ENCODE measurements at places on chromosomes 5 and 9. TPM values are rescaled to one million over a fixed set of nuclear protein-coding genes. Genes with fewer than 3 reads are reported as not detected.

- DNase-seq, result no peak
Observed at GRCh38 chr5:73818357-73818756, 192.4 kb downstream of the ARHGEF28 start.

IL3 gene
- total RNA-seq, result not detected

TPPP gene
- total RNA-seq, result 0.07 TPM

DNA sequence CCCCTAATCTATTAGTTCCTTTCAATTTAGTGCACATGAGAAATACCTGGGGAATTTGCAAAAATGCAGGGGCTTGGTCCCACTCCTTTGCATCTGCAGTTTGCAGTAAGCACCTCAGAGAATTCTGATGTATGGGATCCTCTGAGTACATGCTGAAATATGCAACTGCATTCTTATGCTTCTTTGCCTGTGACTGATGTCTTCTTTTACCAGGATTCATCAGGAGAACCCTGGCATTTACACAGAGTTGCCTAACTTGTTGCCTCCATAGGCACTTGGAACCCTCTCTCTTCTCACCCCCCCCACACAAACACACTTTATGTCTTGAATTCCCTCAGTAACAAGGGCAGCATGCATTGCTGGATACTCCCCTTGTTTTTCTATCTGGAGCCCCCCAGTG is 173.1 kb downstream of the KDM4C start:
- DNase-seq, result no peak

DNA sequence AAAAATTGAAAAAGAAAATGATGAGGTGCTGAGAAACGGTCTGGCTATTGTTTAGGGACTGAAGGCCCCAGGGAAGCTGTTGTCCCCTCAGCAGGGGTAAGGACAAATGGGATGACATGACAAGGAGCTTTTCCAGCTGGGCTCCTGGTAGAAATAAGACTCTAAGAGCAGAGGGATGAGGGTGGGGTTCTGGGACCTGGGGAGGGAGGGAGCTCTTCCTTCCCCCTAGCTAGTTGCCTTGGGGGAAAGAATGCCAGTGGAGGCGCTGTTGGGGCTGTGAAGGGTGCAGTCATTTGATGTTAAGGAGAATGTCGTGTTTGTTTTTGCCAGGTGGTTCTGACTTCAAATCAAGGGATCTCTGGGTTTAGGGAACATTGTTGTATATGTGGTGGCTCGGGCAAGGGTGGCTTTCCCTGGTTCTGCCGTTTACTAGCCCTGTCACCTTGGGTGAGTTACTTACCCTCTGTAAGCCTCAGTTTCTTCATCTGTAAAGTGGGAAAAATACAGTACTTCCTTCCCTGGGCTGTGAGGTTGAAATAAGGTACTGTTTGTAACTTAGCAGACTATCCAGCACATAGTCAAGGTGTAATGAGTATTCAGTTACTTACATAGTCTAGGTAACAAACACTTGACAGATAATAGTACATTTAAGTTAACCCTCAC is 47.8 kb downstream of the WWC1 start:
- DNase-seq, result no peak

GRCh38 chr5:72369711-72370110 is 49.5 kb downstream of the PTCD2 start:
- no peak for DNase-seq

ACER2 gene
- total RNA-seq, result 7.3 TPM

GRCh38 chr5:168992687-168993086 is 308.3 kb downstream of the SLIT3 start:
- DNase-seq, result no peak

- DNase-seq, result no peak
Observed at GRCh38 chr9:135079676-135080075, 7.8 kb upstream of the OLFM1 start.

- no peak for DNase-seq
Observed at GRCh38 chr5:9415566-9415965, 130.3 kb downstream of the SEMA5A start.

IL5 gene
- not detected for total RNA-seq

UBE2QL1 gene
- total RNA-seq, result 0.15 TPM

DNA sequence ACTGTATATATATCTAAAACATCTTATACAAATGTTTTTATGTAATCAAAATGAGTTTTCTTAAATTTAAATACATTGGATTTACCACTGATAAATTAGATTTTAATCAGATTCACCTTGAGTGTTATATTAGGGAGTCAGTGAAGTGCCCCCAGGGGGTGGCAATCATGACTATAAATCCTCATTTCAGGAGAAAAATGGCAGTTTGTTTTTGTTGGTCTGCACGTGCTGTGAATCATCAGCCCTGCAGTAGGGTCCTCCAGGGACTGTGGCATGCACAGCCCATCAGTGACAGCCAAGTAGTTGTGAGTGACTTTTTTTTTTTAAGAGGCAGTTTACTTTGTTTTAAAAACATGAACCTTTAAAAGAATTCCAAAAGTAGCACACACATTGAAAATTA is 65.2 kb downstream of the ZSWIM6 start:
- peak; percentile 24 for DNase-seq

DNA sequence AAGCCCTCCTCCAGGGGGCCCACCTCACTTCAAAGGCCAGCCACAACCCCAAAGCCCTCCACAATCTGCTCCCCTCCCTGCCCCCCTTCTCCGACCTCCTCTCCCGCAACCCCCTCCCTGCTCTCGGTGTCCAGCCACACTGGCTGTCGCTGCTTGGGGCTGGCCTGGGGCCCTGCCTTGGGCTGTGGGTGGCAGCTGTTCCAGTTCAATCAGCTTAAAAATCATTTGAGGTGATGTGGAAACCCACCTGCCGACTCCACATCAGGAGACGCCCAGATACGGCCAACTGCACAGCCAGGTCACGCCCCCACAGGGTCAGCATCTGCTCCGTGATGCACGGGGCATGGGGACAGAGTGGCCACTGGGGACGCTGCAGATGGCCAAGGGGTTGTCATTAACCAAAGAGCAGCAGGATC is 107.0 kb upstream of the MVB12B start:
- DNase-seq, result no peak

HRH2 gene
- total RNA-seq, result not detected

GRCh38 chr5:1879292-1880263 is 3.1 kb downstream of the IRX4 start:
- no peak for DNase-seq

PIP5K1B gene
- total RNA-seq, result 0.27 TPM

PKN3 gene
- total RNA-seq, result 39.3 TPM

GRCh38 chr5:150214289-150214688 is 24.4 kb downstream of the SLC6A7 start:
- no peak for DNase-seq

DNA sequence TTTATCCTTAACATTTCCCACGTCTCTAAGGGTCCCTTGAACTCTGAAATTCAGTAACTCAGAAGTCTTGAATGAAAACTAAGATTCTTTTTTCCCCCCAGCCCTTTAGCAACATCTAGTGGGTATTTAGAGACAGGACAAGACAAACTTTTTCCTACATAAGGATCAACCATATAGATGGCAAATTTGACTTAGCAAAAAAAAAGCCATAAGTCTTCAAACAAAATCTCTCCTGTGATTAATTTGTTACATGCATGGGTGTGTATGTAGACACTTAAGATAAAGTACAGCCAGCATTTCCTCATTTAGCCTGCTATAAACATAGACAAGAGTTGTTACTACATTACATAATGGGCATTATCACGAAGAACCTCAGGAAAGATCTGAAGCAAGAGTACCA is 29.1 kb upstream of the ANKRD31 start:
- peak; percentile 28 for DNase-seq

DNA sequence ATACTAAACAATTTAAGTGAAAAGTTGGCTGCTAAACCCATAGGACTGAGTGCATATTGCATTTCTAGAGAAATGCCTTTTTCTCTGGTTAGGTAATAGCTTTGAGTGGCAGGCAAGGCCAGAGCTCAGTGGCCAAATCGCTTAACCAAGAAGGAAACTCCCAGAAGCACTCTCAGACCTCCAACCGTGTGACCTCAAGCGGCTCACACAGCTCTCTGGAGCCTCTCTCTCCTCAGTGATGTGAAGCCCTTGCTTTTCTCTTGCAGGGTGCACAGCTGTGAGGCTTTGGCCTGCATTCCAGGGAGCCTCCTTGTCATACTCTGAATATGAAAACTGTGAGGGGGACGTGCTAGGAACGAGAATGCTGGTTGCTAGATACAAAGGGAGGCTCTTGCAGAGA is 106.7 kb downstream of the INSYN2B start:
- DNase-seq, result no peak

SPINK4 gene
- not detected for total RNA-seq

SHISAL2B gene
- not detected for total RNA-seq

DNA sequence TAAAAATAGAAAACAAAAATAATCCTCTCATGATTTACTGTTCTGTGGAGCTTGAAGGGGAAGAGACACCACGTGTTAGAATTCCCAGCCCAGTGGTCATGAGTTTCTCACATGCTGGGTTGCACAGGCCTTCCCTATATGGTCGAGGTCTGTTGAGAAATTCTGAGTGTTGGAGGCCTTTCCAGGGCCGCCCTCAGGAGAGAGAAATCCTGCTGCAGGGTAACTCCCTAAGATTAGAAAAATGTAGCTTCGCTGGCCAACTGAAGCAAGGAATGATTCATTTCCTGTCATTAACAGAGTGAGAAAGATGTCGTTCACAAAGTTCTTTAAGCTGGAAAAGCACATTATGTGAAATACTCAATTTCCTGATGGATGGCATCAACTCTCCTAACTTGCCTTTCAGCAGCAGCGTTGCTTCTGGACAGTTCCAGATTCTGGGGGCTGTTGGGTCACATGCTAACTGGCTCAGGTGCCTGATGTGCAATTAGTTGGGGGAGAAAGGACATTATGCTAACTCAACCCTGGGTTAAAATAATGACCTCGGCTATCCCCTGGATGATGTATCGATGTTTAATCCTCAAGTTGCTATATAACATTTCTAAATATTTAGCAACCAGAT is 104.8 kb upstream of the CD180 start:
- peak; percentile 88 for DNase-seq

DNA sequence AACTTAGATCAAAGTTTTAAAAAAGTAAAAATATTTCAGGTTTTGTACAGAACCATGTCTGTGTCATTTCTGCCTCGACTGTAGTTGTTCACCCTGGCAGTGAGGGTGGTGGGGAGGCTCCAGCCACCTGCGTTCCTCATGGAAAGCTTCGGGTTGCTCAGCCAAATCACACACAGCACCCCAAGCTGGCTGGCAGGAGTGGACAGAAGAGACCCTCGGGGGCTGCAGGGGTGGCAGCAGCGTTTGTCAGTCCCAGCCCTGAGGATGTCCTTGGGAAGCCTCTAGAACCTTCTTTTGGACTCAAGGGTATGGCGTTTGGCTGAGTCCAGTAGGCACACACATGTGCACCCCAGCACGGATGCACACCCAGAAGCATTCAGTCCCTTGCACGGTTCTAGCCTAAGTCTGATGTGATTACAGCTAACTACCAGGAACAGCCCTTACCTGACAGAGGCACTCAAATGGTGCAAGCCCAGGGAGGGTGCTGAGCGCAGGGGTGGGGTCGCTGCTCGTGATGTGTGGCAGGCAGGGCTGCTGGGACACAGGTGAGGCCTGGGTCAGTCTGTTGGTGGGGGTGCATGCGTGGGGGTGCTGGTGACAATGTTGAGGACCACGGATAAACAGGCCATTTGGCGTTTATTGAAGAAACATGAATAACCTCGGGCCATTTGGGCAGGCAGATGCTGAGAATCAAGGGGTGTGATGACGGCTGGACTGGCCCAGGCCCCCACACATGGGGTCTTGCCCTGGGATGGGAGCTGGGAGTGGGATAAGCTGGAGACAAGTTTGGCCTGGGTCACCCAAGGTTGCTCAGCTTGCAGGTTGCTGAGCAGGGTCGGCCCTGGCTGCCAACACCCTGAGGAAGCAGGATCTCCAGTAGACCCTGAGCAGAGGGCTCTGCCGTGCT is 103.4 kb downstream of the PHF2 start:
- DNase-seq, result no peak

Measured in endothelial cell of umbilical vein (primary cell).